ENCODE measurements at places on chromosomes 4 and X. TPM values are rescaled to one million over a fixed set of nuclear protein-coding genes. Genes with fewer than 3 reads are reported as not detected.

FRAS1 gene
- 0.42 TPM for total RNA-seq

POLA1 gene
- total RNA-seq = 9.4 TPM

VCX3A gene
- total RNA-seq = not detected

PDGFRA gene
- total RNA-seq = 32.6 TPM

FHDC1 gene
- total RNA-seq = 0.38 TPM

FDCSP gene
- not detected for total RNA-seq

CCSER1 gene
- 0.30 TPM for total RNA-seq

KDR gene
- total RNA-seq = 11.9 TPM

ETNPPL gene
- 0.25 TPM for total RNA-seq

OTUD6A gene
- not detected for total RNA-seq

GATA1 gene
- 0.17 TPM for total RNA-seq

MAGEA3 gene
- not detected for total RNA-seq

NCAPG gene
- total RNA-seq = 0.43 TPM

ATP1B4 gene
- 7.1 TPM for total RNA-seq

RHOXF2 gene
- total RNA-seq = not detected

SOWAHB gene
- not detected for total RNA-seq

BRS3 gene
- total RNA-seq = not detected

DRP2 gene
- 0.02 TPM for total RNA-seq

SMIM43 gene
- total RNA-seq = not detected

HTN3 gene
- not detected for total RNA-seq

TMPRSS11F gene
- not detected for total RNA-seq

TCEAL7 gene
- total RNA-seq = 1.2 TPM

LAMP2 gene
- 86.0 TPM for total RNA-seq

DTHD1 gene
- total RNA-seq = not detected

HHIP gene
- total RNA-seq = 0.56 TPM

GLOD5 gene
- total RNA-seq = not detected

TLR6 gene
- 1.3 TPM for total RNA-seq

TMEM271 gene
- total RNA-seq = not detected

UNC5C gene
- total RNA-seq = 0.40 TPM

C1GALT1C1 gene
- 5.0 TPM for total RNA-seq

CXXC4 gene
- total RNA-seq = 0.15 TPM

ARHGEF38 gene
- total RNA-seq = not detected

GAGE10 gene
- not detected for total RNA-seq

ZXDB gene
- total RNA-seq = 6.6 TPM

TEC gene
- total RNA-seq = 1.5 TPM

Data from psoas muscle (tissue), 8 donors.